Stimulated activated CD4-positive, alpha-beta T cell treated with anti-CD3 and anti-CD28 coated beads, Interleukin-15, amount 100 ng/mL, for 1 hour (primary cell): ENCODE measurements at places on chromosomes 7 and 10.

DNA sequence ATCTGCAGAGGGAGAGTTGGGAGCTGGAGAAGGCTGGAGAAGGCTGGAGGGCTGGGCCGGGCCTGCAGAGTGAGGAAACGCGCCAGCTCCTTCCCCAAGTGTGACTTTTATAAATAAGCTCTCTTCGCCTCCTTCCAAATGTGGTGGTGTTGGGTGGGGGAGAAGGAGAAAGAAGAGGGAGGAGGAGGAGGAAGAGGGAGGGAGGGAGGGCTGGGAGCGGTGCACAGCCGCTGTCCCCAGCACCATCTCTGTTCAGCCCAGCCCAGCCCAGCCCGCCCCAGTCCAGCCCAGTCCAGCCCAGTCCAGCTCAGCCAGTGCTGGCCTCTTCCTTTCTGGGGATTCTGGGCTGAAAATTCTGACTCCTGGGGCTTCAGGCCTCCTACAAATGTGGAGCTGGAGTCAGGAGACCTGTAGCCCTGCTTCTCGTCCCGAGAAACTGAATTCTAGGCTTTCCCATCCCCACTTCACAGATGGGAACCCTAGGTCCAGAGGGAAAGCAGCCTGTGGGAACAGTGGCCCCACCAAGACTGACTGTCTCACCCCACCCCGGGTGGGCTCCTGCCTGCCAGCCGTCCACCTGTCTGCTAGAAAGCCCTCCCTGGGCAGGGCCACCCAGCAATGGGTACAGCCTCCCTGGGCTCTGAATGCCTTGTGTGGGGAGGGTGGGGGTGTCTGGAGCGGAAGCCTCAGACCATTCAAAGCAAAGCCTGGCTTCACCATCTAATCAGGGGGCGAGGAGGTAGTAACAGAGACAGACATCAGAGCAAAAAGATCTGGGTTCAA, 2.3 kb downstream of the STX1A start:
- no peak for DNase-seq

GRCh38 chr7:146115851-146116520, 615 bp upstream of the CNTNAP2 start:
- no peak for DNase-seq

DNA sequence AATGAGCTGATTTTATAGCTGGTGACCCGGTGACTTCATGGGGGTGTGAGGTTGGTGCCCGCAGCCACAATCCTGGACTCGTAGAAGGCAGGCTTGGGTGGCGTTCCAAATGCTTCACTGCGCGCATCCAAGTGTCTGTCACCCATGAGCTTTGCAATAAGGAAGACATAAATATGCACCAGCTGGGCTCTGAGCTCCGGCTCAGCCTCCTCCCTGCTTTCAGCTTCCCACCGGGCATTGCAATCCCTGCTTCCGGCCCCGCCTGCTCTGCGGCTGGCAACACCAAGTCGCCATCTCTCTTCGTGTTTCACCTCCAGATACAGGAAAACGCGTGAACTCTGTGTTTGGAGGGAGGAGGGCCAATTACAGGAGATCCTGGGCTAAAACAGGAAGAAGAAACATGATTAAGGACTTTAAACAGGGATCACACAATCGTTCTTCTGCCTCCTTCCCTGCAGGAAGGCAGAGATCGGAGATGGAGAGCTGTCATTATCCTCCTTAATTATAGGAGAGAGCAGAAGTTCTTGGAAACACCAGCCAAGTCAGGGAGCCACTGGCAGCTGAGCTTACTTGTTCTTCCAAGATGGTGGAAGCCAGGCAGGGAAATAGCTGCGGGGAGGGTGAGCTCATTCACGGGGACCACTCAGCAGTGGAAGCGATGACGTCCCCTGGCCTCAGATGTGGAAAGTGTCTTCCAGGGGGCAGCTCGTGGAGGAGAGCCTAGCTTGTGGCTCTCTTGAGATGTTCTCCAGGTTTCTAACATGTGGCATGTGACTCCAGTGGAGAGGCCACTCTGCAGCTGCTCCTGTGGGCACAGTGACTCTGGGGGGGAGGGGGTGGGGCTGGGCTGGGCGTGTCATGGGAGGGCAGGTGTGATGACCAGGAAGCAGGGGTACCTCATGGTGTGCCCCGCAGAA, 134.9 kb downstream of the CAMK1D start:
- DNase-seq: no peak

DNA sequence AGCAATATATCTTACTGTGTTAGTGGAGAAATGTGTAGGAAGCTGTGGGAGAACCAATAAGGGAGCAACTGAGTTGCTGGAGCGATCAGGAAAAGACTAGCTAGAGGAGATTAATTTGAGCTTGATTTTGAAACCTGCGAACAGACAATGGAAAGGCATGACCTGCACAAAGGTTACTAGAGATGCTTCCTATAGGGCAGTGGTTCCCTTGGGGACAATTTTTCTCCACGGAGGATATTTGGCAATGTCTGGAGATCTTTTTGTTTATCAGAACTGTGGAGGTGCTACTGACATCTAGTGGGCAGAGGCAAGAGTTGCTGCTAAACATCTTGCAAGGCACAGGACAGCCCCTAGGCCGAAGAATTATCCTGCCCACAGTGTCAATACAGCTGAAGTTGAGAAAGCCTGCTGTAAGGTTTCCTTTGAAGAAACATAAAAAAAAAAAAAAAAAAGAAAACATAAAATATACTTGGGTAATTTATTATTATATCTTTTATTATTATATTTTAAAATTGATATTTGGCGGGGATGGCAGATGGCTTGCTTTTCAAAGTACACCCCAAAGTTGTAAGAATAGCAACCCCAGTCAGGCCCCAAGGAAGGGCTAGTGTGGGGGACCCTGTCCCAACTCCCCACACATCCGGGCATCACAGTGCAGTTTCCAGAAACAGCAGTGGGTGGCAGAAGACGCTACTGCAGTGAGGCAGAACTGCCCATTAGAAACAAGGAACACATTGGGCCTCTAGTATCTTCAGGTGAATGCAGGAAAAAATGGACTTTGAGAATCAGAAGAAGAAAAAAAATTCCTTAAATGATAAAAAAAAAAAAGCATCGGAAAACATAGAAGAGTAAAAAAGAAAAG, 481.6 kb downstream of the SH2D4B start:
- no peak for DNase-seq

DNA sequence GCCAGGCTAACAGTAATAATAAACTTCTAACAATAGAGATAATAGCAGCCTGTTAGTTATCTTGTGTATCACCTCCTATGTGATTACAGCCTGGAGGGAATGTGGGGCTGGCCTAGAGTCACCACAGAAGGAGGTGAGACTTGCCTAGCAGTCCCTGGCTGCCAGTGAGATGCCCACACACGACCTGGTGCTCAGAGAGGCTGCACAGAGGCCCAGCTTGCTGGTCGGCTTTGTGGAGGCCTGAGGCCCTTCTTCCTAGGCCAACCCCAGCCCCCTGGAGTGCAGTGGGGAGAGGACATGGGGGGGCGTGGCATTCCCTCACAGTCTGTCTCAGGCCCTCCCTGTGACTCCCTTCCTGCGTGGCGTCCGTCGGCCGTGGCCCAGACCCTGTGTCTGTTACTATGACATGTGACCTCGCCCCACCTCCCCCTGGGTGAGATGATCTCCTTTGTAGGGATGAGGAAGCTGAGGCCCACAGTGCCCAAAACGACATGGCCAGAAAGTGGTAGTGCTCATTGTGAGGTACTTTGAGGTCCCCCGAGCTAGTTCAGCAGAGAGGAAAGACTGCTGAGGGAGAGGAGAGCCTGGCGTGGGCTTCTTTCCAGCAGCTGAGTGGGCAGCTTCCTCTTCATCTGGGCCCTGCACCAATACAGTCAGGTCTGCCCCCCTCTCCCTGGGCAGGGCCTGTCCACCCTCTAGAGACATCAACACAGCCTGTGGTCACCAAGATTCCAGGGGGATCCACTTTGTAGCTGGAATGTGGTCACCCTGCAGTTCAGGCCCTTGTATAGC, 29.7 kb downstream of the UNC5B start:
- DNase-seq: no peak

DNA sequence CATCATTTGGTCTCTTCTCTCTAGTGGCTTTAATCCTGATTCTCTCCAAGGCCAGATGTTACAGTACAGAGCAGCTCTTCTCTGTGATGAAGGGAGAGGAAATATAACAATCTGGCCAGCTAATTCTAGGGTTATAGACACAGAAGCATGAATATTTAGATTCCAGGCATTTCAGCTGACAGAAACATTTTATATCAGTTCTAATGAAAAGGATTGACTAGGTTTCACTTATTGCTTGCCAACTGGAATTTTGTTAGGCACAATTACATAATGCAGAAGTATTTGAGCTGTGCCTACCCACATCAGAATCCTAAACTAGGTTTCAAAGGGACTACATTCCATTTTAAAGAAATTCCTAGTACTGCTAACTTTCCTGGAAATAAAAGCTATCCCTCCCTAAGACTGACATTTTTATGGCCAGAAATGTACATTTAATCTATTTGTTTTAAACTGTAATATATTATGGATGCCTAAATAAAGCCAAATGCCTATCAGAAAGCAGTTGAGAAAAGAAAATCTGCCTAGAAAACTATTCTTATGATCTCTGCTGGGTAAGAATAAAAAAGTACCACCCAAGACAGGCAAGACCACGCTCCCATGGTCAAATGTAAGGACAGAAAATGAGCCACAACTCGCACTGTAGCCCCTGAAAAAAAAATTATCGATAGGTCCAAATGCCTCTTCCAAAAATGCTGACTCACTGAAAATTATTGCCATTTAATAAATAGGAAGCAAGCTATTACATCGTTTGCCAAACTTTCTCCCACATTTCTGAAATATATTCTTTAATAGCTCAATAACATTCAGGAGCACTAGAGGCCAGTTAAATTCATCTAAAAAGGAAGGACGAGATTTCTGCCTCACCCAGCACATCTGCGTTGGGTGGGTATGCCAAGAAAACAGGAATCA, 498.1 kb downstream of the KCNMA1 start:
- no peak for DNase-seq

GRCh38 chr10:43170491-43170890, 32.2 kb downstream of the CSGALNACT2 start:
- DNase-seq: no peak

DNA sequence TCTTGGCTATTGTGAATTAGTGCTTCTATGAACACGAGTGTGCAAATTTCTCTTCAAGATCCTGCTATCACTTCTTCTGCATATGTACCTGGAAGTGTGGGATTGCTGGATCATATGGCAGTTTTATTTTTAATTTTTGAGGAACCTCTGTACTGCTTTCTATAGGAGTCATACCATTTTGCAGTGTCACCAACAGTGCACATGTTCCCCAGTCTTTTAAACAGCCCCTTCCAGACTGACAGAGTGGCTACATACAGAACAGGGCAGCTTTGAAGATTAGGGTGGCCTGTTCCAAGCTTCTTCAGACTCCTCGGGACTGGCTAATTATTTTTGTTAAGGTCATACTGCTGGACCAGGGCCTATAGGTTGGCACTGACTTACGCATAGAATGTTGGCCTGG, 82.9 kb downstream of the AUTS2 start:
- DNase-seq: no peak

- DNase-seq: no peak
These were observed 40.4 kb upstream of the KIAA1217 start for GRCh38 chr10:24168258-24169170.

DNA sequence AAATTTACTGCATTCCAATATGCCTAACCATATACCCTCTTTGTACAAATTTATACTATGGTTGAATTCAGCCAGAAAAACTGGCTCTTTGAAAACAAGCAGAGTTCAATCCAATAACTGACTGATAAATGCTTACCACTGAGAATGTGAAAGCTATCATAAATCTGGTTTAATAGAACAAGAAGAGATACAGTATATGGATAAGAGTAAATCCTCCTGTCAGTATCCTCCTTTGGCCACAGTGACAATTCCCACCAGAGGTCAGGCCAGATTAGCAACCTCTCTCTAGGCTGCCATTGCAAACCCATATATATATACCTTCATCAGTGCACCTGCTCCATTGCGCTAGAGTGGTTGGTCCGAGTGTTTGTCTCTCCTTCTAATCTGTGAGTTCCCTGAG, 647.2 kb downstream of the GRM8 start:
- DNase-seq: no peak

GRCh38 chr10:129755621-129756020, 208.5 kb downstream of the EBF3 start:
- no peak for DNase-seq

- DNase-seq: no peak
These were observed 9.1 kb downstream of the MDFIC start for GRCh38 chr7:114930829-114931655.

DNA sequence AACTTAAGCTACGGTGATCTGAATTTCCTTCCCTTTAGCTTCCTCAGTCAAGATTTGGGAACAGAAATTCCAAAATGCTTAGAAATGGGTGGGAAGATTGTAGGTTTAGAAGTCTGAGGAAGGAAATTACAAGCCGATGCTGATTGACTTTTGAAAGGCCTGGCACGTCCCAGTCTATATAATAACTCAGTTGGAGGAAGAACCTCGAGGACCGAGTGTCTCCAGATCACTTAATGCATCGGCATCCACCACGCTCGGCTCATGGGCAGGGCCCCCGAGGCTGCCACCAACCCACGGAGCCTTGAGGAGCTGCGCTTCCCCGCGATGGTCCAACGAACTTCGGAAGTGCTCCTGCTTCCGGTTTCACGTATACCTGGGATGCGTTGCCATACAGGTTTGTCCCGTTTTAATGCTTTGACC, 10.4 kb upstream of the SP8 start:
- no peak for DNase-seq

- DNase-seq: no peak
These were observed 40.0 kb downstream of the CNNM1 start for GRCh38 chr10:99369126-99369525.

DNA sequence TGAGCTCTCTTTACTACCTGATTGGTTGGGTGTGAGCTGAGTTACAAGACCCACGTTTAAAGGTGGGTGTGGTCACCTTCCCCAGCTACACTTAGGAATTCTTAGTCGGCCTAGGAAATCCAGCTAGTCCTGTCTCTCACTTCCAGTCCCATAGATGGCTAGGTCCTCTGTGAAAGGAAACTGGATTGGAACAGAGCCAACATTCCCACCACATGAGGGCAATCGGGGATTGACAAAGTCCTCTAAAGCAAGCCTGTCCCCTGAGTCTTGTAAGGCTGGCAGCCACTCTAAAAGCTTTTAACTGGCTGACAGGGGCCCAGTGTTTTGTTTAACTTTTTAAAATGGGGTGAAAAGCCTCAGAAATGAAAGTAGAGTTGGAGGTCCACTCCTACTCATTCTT, 15.1 kb upstream of the CROT start:
- DNase-seq: no peak

GRCh38 chr7:24724451-24725190, 32.6 kb downstream of the GSDME start:
- DNase-seq: no peak

- no peak for DNase-seq
These were observed 47.6 kb downstream of the UNC5B start for GRCh38 chr10:71259815-71260501.
